AG04450 (cell line): ENCODE measurements at places on chromosomes 13 and 19. TPM values are rescaled to one million over a fixed set of nuclear protein-coding genes. Genes with fewer than 3 reads are reported as not detected.

- no peak for DNase-seq
Observed at GRCh38 chr13:83281654-83282053, 600.6 kb downstream of the SLITRK1 start.

- no peak for DNase-seq
Observed at GRCh38 chr13:45299194-45299593, 41.8 kb downstream of the TPT1 start.

DNA sequence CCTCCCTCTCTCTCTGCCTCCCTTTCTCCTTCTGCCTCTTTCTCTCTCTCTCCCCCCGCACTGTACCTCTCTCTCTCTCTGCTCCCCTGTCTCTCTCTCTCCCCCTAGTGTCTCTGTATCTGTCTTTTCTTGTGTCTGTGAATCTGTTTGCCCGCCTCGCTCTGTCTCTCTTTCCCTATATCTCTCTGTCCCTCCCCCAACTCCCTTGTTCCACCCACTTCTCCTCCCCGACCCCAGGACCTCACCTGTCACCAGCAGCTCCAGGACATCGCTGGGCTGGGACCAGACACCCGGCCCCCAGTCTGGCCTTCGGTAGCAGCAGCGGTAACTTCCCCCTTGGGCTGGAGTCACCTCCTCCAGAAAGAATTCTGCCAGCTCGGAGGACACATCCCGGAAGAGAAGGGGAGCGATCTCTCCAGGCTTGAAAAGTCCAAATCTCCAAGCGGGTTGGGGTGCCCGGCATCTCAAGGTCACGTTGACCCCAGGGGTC, 3.9 kb downstream of the OSCAR start:
- DNase-seq = no peak

- DNase-seq = no peak
Observed at GRCh38 chr19:46970815-46971214, 48.8 kb upstream of the NPAS1 start.

DNA sequence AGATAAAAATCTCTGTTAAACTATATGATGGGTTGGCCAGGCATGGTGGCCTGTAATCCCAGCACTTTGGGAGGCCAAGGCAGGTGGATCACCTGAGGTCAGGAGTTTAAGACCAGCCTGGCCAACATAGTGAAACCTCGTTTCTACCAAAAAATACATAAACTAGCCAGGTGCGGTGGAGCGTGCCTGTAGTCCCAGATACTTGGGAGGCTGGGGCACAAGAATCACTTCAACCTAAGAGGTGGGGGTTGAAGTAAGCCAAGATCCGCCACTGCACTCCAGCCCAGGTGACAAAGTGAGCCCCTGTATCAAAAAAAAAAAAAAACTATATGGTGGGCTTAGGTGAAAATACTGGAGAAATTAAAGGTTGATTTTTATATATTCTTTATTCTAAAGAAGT, 11.3 kb downstream of the TBC1D4 start:
- DNase-seq = no peak

DNA sequence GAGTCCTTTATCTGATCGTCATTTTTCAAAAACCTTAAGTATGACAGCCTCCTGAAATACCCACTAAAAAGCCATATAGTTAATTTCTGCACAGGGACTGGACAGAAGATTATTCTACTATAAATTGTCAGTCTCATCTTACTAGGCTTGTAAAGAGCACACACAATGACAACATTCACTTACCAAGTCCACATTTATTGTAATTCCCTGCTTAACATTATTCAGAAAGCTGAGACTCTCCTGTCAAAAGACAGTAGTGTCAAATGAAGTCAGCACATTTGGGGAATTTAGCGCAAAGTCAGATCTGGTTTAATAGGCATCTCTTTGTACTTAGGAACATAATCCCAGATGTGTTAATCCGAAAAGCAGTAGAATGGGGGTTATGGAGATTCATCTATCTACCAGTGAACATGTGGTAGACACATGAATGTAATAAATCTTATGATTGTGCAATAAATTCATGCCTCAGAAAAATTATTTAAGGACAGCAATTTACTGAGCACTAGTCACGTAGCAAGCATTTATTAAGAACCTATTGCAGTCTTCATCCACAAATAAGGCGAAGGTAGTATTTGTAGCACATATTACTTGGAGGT, 224.6 kb upstream of the GPC6 start:
- DNase-seq = no peak

DNA sequence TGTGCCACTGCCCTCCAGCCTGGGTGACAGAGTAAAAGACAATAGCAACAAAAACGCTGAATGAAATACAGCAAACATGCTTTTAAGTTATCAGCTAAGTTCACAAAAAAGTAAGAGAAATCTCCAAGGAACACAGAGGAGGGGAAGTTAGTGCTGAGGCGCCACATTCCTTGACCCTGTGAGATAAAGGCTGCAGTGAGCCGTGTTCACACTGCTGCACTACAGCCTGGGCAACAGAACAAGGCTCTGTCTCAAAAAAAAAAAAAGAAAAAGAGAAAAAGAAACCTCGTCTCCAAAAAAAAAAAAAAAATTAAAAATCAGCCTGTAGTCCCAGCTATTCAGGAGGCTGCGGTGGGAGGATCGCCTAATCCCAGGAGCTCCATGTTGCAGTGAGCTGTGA, 16.3 kb upstream of the DOCK6 start:
- no peak for DNase-seq

- DNase-seq = no peak
Observed at GRCh38 chr19:38035515-38036495, 128.8 kb downstream of the SIPA1L3 start.

DNA sequence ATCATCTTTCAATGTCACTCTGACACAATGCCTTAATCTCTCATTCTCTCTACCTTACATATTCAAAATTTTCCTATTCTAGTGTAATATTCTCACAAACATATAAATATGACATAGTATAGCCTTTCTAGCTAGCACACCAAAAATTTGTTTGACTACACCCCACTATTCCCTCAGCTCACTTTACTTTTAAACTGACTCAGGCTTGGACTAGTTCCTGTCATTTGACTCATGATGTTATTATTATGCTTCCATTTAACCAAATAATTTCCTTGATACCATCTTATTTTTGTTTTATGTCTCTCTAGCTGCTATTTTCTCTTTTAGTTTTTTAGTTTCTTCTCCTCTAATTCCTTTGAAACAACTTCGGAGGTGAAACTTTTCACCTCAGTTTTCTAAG, 1745.6 kb upstream of the PCDH20 start:
- no peak for DNase-seq

- no peak for DNase-seq
Observed at GRCh38 chr19:1953441-1954094, 12.6 kb downstream of the CSNK1G2 start.

GRCh38 chr19:17843908-17844490, 3.8 kb downstream of the JAK3 start:
- DNase-seq = no peak

DNA sequence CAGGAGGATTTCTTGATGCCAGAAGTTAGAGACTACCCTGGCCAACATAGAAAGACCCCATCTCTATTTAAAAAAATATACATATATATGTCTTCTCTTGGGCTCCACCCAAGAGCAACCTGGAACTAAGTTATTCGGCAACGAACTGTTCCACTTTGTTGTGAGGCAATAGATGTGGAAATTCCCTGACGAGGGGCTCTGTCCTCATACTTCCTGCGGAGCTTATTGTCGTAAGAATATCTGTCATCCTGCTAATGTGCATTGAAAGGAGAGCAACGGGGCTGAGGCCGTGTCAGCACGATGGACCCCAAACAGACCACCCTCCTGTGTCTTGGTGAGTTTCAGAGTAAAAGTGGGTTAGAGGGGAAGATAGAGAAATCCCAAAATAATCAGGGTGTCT, at the start of gene FCAR:
FCAR (plus strand) TSS at position 246 of the 400 bp plus-strand sequence; CDS start at position 301, 55 bp downstream.
- no peak for DNase-seq

GRCh38 chr19:10858204-10858828, 10.1 kb downstream of the C19orf38 start:
- no peak for DNase-seq

- no peak for DNase-seq
Observed at GRCh38 chr19:41420101-41420880, 6.9 kb downstream of the B3GNT8 start.

DNA sequence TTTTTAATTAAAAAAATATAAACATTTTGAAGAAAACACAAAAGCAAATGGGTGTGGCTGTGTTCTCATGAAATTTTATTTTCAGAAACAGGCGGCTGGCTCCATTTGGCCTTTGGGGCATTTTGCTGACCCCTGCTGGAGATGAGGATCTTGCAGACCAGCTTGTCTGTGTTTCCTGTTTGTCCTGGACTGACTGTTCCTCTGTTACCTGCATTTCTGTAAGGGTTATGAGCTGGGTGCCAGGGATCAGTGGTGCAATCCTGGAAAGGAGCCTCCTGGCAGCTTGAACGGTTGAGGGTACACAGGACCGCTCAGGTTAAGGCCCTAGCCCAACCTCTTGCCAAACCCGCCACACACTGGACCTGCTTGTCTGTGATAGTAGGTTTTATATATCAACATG, 49.9 kb downstream of the ZNF787 start:
- DNase-seq = no peak

- no peak for DNase-seq
Observed at GRCh38 chr19:4474514-4475022, 2.5 kb downstream of the HDGFL2 start.

DNA sequence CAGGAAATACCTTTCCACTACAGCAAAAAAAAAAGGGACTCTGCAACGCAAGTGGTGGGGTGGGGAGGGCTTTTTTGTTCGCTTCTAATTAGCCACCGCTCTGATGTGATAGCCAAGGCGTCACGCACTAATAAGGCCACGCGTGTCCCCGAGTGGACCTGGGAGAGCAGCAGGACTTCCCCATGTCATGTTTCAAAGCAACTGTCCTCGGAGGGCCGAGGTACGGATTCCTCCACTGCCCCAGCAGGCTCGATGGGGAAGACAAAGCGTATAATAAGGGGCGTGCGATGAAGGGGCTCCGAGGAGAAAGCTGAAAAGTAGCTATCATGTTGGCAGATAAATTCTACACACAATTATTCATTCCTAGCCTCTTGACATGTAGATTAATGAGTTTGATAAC, 179.7 kb upstream of the ZNF507 start:
- DNase-seq = no peak

GRCh38 chr13:94656766-94657165, 55.1 kb downstream of the GPR180 start:
- peak; percentile 91 for DNase-seq

Gene ZNF813
- 1.7 and 2.1 TPM in 2 replicates for polyA plus RNA-seq

Gene SPTBN4
- polyA plus RNA-seq = 1.3 and 1.9 TPM in 2 replicates

Gene ARHGEF7
- 40.3 and 41.7 TPM in 2 replicates for polyA plus RNA-seq

Gene PRR22
- 0.16 and 0.17 TPM in 2 replicates for polyA plus RNA-seq

Gene FXYD7
- polyA plus RNA-seq = not detected in 2 replicates

Gene ATP5F1D
- 36.4 and 55.1 TPM in 2 replicates for polyA plus RNA-seq

Gene IL4I1
- 0.30 and 0.92 TPM in 2 replicates for polyA plus RNA-seq

Gene APOE
- polyA plus RNA-seq = 5.9 and 7.2 TPM in 2 replicates

Gene LRCH1
- polyA plus RNA-seq = 16.5 and 17.4 TPM in 2 replicates

Gene KIR2DL1
- not detected in 2 replicates for polyA plus RNA-seq

Gene IL12RB1
- 0.05 and 0.14 TPM in 2 replicates for polyA plus RNA-seq

Gene TPTE2
- not detected in 2 replicates for polyA plus RNA-seq

Gene INSR
- polyA plus RNA-seq = 2.6 and 2.9 TPM in 2 replicates

Gene PNMA8B
- 0.17 and 0.24 TPM in 2 replicates for polyA plus RNA-seq
